Activated CD8-positive, alpha-beta memory T cell treated with anti-CD3 and anti-CD28 coated beads for 1 hour (primary cell): ENCODE measurements at places on chromosomes 6 and 20.

GRCh38 chr6:89298680-89299465 is 16.2 kb downstream of the GABRR2 start:
- peak; percentile 9 for DNase-seq

DNA sequence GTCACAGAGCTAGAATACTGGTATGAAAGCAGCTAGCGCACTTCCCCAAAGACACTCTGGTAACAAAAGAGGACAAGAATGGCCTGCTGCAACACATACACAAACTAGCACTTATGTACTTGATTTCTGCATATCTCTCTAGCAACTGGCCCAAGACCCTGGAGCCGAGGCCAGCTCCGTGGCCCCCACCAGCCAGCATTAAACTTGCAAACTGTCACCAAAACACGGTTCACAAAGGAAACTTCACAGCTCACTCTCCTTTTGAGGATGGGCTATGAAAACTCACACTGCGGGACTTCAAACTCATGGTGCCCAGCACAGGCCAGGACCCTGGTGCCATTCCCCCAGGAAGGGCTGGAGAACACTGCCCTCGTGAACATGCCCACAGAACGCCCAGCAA is 115.9 kb upstream of the RPS6KA2 start:
- DNase-seq: no peak

GRCh38 chr20:34200023-34200422 is 41.2 kb upstream of the ASIP start:
- no peak for DNase-seq

GRCh38 chr20:7505835-7506221 is 434.4 kb downstream of the HAO1 start:
- DNase-seq: no peak

GRCh38 chr6:167471548-167471930 is 146.7 kb downstream of the TTLL2 start:
- DNase-seq: no peak

- DNase-seq: no peak
Observed at GRCh38 chr6:155235087-155235486, 28.7 kb upstream of the CLDN20 start.

- DNase-seq: no peak
Observed at GRCh38 chr20:11676630-11677287, 240.9 kb upstream of the BTBD3 start.

- DNase-seq: no peak
Observed at GRCh38 chr20:62296724-62297448, 5.9 kb upstream of the ADRM1 start.

GRCh38 chr6:114160881-114161280 is 181.9 kb downstream of the HS3ST5 start:
- no peak for DNase-seq

DNA sequence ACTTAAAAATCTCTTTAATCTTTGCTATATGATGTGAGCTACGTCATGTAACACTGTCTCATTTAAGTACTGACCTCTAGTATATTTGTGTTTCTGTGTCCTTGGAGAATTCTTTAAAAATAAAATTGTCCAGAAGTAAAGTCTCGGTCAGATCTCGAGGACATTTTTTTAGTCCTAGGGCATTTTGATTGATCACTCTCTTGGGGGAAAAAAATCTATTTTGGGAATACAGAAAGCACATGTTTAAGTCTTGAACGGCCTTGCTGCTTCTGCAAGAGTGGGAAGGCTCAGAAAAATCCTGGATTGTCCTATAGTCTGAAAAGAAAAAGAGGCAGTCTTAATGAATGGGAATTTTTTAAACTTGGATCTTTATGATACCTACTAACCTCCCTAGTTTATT is 234.3 kb downstream of the UTRN start:
- no peak for DNase-seq

DNA sequence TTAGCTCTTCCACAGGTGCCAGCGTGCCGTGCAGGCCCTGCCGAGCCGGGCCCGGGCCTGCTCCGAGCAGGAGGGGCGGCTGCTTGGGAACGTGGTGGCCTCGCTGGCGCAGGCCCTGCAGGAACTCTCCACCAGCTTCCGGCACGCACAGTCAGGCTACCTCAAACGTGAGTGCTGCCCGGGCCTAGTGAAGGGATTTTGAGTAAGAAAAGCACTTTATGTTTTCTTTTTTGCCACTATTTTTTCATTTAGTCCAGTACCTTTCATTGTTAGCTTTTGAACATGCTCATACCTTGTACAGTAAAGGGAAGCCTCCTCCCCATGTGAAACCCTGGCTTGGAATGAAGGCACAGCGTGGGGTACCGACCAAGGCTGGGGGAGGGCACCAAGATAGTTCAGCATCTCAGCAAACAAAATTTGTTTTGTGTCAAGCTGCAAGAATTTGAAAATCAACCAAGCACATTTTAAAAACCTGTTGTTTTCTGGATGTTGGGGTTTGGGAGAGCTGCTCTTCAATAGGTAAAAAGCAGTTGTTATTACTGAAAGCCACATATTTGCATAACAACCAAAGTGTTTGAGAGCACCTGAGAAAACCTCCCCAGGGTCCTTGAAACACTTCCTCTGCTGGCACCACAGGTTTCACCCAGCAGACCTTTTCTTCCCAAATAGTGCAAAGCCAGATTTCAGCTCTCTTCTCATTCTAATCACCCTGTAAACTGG is 18.4 kb downstream of the STX16 start:
- no peak for DNase-seq

DNA sequence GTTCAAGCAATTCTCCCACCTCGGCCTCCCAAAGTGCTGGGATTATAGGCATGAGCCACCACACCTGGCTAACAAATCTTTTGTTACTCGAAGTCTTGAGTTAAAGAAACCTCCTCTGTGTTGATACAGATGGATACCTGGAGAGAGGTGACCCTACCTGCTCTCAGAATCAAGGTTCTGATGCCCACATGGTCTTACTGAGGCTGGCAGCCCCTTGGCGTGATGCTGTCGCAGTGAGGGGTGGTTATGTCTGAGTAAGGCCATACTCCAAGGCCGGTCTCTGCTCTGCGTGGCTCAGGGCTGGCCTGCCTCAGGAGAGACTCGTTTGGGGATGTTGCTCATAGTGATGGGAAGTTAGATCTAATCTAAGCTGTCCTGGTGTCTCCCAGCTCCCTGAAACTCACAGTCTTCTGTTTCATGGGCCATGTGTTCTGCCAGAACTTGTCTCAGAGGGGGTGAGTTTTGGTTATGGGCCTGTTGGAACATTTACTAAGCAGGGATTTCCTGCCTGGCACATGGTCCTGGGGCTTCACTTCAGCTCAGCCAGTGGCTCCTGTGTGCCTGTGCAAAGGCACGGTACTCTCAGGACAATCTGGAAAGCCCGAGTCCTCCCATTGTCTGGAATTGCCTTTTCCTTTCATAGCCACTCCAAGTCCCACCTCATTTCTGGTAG is 17.5 kb upstream of the TRAF3IP2 start:
- DNase-seq: no peak

DNA sequence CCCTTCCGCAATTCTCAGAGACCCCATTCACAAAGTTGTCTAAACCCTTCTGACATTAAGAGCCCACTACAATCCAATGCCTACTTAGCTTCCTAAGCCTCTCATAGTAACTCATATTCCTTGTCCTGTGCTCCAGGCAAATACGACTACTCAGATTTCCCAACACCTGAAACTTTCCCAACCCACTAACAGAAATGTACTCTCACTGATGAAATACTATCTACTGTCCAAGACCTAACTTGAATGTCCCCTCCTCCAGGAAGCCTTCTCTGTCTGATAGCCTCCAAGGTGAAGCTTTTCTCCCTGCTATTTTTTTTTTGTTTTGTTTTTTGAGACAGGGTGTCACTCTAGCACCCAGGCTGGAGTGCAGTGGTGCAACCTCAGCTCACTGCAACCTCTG is 30.4 kb downstream of the GPLD1 start:
- no peak for DNase-seq

- DNase-seq: no peak
Observed at GRCh38 chr6:73290435-73290834, 27.4 kb upstream of the KHDC1 start.

- DNase-seq: no peak
Observed at GRCh38 chr6:67391955-67392354, 1243.1 kb upstream of the ADGRB3 start.

- no peak for DNase-seq
Observed at GRCh38 chr6:5942591-5942990, 64.1 kb downstream of the NRN1 start.
